ENCODE measurements at places on chromosomes 7 and 10.

DNA sequence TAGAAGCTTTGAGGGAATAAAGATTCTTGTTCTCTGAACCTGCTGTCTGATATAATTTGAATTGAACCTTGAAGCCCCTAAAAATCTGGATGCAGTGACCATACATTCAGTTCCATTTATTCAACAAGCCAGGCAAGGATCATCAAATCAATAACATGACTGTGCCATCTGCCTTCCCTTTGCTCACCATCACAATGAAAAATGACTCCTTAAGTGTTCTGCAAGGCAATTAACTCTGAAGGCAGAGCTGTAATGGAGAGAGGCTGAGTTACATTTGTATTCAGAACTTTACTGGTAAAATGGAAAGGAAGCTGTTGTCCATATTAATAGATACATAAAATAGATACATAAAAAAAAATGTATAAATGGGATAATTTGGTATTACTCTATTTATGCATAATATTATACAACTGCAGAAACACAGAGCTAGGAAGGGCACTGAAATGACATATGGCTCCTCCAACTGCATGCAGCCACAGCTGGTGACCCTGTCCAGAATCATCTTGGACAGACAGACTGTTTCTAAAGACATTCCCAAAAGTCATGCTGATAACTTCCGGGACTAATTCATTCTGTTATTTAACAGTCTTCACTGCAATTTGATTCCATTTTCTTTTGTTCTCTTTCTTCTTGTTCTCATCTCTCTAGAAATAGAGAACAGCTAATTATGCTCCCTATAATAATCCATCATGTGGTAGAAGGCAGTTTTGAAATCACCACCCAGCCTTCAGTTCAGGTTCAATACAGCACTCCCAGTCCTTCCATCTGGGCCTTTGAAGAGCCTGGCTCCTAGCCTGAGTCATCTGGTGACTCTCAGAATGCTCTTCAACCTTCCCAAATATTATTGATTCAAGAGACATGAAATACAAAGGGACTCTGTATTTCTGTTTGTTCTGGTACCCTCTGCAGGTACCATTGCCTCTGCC is 412.6 kb downstream of the GFRA1 start:
- DNase-seq, result no peak

DNA sequence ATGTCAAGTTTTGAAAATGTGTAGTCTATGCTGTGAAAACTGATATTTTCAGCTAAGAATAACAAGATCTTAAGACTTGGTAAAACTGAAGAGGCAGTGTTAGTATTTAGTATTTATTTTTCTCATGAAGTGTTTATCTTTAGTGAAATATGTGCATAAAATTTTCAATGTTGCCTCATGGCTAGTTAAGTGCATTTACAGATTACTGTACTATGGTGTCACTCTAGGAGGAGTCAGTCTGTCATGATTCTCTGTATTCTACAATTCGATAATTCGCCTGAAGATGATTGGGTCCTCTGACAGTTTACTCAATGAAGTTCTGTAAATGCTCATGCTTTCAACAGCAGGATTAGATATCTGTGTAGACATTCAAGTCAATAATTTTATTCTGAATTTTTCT is 488.1 kb upstream of the GRM3 start:
- DNase-seq, result no peak

DNA sequence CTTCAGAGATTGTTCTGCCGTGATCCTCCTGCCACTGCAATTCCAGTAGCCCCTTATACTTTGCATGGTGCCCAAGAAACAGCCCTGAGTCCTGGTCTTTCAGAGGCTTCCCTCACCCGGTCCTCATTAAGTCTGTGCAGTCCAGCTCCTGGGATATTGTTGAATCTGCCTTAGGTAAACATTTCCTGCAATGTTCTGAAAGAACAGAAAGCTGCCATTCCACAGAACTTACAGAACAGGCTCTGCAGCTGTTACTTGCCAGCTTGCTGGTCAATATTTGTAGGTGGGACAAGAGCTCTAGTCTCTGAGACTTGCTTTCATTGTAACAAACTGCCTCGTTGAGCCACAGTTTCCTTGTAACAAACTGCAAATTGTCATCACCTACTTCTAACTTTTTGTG is 115.0 kb upstream of the KIF5B start:
- no peak for DNase-seq

DNA sequence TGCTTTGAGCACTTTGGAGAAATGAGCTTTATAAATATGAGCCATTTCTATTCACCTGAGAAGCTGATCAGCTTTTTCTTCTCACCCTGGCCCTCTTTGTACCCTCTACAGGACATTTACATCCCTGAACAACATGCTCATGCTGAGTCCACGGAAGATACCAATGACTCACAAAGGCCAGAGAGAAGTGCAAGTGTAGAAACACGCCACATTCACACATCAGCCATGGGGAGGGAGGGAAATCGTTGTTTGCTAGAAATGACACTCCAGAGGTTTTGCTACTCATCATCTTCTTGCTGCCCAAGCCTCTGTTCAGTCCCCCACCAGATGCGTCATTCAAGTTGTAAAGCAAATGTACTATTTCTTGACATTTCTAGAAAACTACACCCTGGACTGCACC is 2.8 kb upstream of the UCN3 start:
- no peak for DNase-seq

DNA sequence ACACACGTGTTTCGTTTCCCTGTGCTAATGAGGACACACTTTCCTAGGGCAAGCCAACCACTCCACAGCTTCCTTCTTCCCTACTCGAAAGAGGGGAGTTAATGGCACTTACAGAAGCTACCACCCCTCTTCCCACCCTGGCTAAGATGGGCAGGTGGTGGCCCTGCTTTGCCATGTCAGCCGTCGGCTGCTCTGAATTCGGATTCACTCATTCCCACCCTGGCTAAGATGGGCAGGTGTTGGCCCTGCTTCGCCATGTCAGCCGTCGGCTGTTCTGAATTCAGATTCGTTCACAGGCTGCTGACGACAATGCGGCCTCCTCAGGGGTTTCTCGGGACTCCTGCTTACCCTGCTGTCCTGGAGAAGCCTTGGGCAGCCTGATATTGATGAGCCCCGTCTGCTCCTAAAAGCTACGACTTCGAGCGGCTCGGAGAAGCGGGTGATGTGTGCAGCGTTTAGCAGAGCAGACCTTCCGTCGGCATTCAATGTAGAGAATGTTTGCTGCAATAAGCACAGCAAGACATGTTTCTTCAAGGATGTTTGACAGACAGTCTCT is 56.2 kb upstream of the PPP2R2D start:
- DNase-seq, result no peak

DNA sequence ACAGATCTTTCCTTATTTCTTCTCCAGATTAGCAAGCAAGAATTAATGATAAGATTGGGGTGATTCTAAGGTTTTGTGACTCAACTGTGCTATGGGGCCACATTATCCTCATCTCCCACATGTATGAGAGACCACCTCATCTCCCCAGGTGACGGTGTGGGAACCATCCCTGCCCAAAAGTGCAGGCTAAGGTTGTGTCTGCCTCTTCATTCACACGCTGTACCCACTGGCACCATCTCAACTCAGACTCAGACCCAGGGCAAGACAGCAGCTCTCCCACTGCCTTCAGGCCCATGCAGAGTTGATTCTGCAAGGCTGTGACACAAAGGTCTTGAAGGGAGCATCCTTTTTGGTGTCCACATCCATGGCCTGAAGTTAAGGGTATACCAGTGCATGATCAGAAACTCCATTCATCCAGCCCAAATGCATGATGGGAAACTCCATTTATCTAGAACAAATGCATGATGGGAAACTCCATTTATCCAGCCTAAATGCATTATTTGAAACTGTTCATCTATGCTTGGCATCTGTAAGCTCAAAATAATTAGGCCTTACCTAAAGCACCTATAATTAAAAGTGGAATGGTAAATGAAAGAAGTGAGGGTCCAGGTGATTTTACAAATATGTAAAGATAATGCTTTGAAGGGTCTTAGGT is 99.4 kb downstream of the TCERG1L start:
- DNase-seq, result no peak

DNA sequence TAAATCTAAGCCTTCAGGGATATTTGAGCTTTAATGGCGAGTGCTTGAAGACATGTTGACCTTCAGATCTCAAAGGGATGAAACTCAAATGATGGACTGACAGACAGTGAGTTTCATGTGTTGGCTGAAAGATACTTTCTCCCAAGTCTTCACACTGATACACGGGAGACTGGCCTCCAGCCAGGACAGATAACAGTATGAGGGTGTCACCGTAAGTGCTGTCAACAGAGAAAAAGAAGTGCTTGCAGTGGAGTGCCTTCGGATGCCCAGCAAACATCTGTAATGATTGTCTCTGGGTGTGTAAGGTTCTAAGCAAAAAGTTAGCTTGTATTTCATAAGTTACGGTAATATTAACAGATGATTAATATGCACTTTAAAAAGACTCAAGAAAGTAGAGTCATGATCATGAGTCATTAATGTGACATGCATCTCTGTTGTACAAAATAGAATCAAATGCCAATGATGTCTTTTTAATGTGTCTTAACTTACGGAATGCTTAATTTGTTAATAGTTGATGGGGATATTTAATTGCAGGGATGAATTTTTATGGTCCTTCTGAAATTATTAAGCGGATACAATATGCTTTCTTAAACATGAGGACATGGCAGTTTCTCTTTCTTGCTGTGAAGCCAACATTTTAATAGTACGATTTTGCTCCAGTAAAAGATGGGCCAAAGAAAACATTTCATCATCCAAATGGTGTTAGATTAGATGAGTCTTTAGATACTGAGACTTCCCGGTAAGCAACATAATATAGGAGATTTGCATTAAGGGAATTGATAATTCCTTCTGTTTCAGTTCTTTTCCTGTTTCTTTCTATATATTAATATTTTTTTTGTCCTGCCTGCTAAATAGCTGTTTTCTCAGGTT is 292.5 kb downstream of the GALNT17 start:
- no peak for DNase-seq

DNA sequence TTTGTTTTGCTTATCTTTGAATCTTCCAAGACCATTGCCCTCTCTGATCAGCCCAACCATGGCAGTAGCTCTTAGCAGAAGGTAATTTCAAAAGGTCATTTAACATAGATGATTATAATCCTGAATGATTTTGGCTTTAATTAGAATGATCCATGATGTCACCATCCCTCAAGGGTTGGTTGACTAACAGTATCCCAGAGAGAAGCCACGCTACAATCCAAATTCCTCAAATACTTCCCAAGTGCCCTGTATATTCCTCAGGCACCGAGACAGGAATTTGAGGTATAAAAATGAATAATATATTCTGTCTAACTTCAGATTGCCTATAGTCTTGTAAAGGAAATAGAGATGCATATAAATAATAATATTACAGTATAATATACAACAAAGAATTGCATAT is 42.1 kb upstream of the TMEM196 start:
- no peak for DNase-seq

- no peak for DNase-seq
Measured at GRCh38 chr7:102925976-102926782, 13.4 kb downstream of the LRRC17 start.

GRCh38 chr7:99011341-99011705 is 132.6 kb downstream of the SMURF1 start:
- DNase-seq, result no peak

GRCh38 chr7:49660170-49660783 is 113.2 kb upstream of the VWC2 start:
- DNase-seq, result no peak

GRCh38 chr10:22029445-22030236 is 26.1 kb upstream of the DNAJC1 start:
- no peak for DNase-seq

DNA sequence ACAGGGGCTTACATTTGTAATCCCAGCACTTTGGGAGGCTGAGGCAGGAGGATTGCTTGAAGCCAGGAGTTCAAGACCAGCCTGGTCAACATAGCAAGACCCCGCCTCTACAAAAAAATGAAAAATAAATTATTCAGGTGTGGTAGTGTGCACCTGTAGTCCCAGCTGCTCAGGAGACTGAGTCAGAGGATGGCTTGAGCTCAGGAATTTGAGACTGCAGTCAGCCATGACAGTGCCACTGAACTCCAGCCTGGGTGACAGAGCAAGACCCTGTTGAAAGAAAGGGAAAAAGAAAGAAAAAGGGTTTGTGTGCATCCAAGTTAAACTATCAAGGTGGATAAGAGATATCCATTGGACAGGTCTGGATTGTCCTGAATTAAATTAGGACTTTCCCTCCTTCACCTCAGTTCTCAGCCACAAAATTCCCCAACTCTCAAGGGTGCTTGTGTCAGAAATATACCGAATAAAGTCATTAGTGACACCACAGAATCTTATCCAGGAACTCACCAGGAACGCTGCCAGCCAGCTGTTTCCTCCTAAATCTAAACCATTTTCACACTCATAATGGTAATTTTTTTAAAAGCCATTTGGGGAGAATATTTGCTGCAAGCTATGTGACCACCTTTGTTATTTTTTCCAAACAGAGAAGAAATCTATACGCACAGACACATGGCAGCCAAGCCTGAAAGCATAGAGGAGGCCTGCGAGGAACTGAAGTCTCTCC is 12.0 kb downstream of the AFAP1L2 start:
- DNase-seq, result no peak

- no peak for DNase-seq
Measured at GRCh38 chr7:45590679-45591057, 16.5 kb downstream of the ADCY1 start.

DNA sequence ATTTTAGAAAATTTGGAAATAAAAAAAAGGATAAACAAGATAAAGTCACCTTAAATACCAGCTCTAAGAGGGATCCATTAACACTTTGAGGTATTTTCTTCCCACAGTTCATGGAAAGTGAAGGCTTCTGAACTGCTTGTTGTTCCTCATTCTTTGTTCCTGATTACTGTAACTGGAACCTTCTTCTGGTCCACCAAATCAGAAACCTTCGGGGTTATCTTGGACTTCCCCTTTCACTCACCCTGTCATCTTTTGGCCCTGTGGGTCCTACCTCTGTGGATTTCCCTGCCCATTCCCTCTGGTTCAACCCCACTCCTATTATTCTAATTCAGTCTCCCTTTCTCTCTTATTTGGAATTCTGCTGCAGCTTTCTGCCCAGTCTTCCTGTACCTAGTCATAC is 116.5 kb upstream of the PRPS1L1 start:
- no peak for DNase-seq

- no peak for DNase-seq
Measured at GRCh38 chr10:24215196-24215595, 6.3 kb downstream of the KIAA1217 start.

GRCh38 chr10:63409465-63410027 is 56.2 kb downstream of the JMJD1C start:
- DNase-seq, result no peak

- no peak for DNase-seq
Measured at GRCh38 chr7:110854166-110854565, 236.8 kb upstream of the LRRN3 start.

GRCh38 chr10:17001961-17002749 is 127.5 kb downstream of the CUBN start:
- no peak for DNase-seq

GRCh38 chr10:104043854-104044253 is 41.8 kb downstream of the COL17A1 start:
- DNase-seq, result no peak

- DNase-seq, result no peak
Measured at GRCh38 chr7:142717453-142717852, 31.8 kb upstream of the PRSS1 start.
